ENCODE measurements at places on chromosomes 2 and 18.

DNA sequence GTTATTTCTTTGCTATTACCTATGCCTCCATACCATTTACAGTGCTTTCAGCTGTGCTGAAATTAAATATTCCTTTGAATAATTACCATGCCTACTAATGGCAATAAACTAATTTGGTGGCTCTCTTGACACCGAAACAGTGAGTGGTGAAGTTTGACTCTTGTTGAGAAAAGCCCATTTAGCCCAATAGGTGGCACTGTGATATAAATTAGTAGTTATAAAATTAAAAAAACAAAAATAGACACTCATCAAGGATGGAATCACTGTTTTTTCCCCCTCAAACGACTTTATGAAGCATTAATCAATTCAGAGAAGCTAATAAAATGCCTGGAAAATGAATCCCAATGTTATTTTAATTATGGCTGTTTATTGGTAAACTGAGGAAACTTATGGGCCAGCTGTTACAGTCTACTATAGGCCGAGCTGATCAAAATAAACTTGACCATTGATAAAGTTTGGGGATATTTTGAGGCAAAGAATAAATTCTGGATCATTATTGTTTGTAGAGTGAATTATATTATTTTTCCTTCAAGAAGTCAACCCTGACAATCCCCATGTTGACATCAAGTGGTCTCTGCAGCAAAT, 339.6 kb downstream of the TRIB2 start:
- no peak for DNase-seq

DNA sequence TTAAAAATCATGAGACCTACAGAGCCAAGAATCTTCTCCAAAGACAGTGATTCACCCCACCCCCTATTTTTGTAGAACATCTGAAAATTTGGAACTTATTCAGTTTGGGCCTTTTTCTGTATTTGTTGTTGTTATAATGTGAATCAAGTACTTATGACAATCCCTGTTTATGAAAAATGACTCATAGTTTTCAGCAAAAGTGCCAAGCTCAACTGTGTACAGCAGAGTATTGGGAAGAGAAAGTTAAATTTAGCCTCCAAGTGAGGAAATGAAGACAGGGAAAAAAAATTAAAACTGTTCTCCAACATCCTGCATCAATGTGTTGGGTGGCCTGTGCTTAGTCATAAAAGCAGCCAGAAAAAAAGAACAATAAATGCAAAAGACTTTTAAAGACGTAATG, 46.2 kb downstream of the LRATD1 start:
- no peak for DNase-seq

DNA sequence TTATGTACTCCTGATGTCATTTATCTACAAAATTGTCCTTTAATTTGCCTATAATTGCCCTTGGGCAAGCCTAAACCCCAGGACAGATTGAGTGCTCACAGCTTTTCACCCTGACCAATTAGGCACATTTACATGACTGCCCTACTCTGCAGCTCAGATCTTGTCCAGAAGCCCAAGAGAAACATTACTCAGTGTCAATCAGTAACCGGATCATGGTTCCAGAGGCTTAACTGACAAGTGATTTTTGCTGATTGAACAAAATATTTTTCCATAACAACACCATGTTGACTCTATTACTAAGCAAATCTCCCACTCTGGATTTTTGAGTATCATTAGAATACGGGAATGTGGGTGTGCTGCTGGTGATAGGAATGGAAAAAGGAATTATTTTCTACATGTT, 465.4 kb upstream of the TNP1 start:
- no peak for DNase-seq

- no peak for DNase-seq
These were observed 251.0 kb upstream of the CHAC2 start for GRCh38 chr2:53516650-53517049.

GRCh38 chr2:97994476-97994875, 1.3 kb downstream of the TMEM131 start:
- DNase-seq = no peak

DNA sequence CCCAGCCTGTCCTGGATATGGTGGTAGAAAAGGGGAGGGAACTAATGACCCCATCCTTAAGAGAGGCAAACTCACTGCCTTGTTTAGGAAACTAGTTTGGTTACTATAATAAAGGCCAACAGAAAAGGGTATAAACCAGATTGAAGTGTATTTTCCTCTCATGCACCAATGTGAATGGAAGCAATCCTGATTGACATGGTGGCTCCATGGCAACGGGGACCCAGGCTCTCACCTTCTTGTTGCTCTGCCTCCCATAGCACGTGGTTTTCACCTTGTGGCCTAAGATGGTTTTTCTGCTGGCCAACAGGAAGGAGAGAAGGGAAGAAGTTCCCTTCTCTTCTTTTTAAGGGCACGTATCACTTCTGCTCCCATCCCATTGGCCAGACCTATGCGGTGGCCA, 67.3 kb upstream of the NRP2 start:
- no peak for DNase-seq

DNA sequence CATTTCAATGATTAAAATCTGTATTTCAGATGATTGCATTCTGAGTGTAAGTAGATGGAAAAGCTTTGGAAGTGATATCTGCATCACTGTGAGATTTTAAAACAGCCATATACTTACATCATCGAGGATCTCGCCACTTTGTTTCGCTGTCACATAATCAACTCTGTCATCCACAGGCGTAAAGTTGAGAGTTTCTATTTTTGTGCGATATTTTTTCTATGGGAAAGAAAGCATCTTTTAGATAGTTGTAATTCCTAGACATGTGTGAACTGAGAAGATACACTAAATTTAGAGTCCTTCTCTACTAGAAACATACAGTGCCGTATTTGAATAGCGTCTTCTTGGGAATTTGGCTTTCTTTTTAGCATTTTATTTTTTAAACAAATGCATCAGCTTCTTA, 158.8 kb downstream of the RIF1 start:
- no peak for DNase-seq

GRCh38 chr18:51020536-51020935, 9.5 kb upstream of the SMAD4 start:
- DNase-seq = no peak

DNA sequence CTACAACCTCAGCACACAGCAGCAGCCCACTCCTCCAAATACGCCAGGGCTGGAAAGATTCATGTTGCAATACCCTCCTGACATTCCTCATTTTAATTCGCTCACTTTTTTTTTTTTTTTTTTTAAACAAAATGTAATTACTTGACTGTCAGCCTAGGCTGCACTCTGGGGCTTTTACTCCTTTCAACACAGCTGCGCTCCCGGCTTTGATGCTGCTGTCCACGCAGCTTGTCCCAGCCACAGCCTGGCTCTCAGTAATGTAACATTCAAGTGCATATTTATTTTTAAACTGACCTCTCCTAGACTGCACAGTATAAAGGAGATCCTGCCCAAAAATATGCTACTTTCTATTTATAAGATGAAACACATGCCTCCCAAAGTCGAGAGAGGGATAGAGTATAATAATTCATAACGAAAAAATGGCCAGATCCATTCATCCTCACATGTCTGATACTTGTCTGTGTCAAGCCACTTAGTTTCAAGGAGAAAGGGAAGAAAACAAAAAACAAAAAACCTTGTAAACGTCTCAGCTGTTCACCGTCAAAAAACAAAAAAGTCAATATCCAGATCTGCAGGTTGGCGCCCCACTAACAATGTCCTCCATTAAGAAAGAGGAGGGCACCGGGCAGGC, 949 bp downstream of the CDC42EP3 start:
- DNase-seq = no peak

DNA sequence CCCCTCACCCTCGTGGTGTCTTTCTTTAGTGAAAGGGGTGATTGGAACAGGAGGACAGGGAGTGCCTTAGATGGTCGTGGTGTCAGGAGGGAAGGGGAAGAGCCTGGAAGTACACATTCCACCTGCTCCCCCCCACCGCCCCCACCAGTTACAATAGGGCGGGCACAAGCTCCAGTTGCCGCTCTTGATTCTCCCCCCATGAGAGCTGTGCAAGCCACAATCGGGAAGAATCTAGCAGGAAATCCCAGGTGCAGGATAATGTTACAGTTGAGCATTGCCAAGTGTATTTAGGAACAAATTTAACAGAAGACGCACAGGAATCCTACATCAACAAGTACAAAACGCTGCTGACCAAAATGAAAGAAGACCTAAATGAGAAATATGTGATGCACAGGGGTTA, 73.6 kb downstream of the ASAP2 start:
- no peak for DNase-seq

- no peak for DNase-seq
These were observed 42.6 kb downstream of the ITGAV start for GRCh38 chr2:186632417-186632816.

GRCh38 chr18:48841381-48842258, 109.1 kb downstream of the SMAD7 start:
- DNase-seq = no peak

DNA sequence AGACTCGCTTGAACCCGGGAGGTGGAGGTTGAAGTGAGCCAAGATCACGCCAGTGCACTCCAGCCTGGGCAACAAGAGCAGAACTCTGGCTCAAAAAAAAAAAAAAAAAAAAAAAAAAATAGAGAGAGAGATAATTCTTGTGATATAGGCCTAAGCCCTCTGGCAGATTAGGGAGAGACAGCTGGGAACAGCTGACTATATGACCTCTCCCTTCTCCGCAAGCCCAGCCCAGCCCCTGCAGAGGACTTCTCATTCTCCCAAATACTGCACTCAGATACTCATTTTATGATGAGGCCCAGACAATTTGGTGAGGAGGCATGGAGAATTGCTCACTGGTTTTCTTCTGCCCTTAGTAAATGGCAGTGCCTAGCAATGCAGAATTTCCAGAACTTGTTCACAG, 262.0 kb downstream of the HAUS1 start:
- DNase-seq = no peak
